MCF 10A (cell line): ENCODE measurements at places on chromosomes 7 and 10.

DNA sequence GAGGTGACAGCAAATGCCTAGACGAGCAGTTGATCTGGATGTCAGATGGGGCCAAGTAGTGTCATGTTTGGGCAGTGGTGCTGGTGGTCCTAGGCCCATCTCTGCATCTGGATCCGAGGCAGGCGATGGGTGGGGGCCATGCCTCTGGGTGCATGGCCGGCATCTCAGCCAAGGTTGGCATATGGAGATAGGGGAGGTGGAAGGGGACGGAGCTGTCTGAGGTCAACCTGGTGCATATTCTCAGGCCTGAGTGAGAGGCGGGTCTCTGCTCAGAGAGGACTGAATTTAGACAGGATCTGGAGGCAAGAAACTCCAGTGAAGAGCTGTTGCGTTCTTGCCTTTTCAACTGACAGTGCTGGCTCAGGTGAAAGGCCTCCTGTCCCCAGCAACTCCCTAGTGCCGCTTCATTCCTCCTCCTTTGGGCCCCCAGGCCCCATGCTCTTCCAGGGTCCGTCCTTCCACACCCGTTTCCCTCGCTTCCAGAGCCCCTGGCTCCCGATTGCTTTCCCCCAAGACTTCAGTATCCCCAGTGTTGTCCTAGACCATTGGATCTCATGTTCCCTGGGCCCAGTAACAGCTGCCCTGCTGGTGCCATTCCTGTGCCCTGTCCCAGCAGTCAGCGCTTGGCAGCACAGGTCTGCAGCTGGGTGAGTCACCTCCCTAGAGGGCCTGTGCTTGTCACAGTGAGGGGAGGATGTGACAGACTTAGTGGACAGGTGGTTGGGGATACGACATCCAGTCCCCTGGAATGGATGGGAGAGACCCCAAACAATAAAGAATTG, 32.6 kb downstream of the GBX1 start:
- no peak for DNase-seq

DNA sequence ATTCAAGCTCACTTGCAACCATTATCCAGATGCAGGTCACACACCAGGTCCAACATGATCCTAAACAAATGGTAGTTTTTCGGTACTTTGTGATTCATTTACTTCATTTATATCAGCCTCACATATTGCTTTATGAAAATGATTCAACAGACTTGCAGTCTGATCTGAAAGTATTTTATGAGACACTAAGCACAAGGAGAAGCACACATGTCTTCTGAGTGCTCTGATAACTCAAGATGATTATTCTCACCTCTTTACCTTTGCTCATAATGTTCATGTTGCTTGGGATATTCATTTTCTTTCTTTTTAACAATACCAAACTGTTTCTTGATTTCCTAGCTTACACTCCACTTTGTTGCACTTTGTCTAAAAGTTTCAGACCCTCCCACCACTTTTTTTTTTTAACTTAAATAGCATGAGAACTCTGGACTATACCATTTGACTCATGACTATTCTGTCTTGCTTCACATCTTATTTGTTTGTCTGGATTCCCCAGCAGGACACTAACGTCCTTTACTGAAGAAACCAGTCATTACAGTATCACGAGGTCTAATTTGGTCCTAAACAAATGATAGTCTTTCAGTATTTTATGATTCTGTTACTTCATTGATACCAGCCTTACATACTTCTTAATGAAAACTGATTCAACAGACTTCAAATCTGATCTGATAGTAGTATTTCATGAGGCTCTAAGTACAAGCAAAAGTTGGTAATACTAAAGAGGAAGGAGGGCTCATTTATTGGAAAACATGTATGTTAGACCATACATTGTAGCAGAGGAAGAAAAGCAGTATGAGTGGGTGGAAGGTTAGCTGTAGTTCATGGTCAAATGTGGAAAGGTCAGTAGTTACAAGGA, 171.8 kb upstream of the AHR start:
- no peak for DNase-seq

- DNase-seq: no peak
Measured at GRCh38 chr7:115932880-115933279, 97.7 kb downstream of the TFEC start.

DNA sequence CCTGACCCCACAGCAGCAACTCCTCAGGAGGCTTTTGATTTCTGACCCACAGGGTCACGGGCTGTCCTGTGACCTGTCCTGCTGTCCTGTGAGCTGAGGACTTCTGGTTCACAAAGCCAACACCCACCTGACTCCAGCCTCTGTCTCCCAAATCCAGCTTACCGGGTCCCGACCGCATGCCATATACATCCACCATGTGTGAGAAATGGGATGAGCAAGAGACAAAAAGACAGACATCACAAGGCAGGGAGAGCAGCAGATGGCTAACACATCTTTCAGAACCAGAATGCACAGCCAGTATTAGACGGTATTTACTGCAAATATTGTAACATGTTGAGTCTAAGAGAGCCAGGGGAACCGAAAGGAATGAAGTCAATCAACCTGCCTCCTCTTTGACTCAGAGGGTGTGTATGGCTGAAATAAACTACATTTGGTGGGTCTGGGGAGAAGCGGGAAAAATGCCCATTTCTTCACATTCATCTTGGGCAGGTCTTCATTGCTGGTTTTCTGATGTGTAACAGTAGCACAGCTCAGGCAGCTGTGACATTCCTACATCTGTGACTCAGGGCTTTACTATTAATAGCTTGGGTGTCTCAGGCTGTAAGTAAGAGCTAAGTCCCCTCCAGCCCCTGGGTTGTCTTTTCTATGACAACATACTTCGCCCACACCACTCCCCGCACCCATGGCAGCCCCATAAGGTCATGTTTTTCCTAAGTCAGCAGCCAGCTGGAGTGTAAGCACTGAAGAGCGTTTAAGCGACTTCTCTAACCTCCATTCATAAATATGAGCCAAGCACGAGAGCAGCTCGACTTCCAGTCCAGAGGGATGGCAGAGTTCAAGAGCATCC, 25.0 kb downstream of the ABLIM1 start:
- DNase-seq: peak; percentile 59

- DNase-seq: peak; percentile 61
Measured at GRCh38 chr10:98664329-98665042, 217.8 kb upstream of the HPS1 start.

DNA sequence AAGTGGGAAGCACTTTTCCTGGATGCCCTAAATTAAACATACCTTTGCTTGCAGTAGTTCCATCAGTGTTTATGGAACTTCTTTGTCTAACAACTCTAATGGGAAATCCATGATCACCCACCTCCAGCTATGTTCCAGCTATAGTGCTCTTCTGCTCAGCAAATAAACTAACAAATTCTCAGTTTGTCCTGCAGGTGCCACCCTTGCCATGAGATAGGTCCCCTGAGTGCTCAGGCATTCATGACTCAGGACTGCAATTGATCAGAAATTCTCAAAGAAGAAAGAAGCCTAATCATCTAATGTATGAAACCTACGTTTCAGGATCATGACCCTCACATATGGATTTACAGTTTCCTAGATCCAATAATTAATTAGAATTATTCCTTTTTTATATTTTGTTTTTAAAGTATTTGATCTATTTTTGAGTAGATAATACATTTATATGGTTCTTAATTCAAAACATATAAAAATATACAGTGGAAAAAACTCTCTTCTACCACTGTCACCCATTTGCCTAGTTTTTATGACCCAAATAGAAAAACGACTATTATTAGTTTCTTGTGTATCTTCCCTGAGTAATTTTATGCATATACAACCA, 48.7 kb upstream of the DYNC1I1 start:
- DNase-seq: peak; percentile 67

DNA sequence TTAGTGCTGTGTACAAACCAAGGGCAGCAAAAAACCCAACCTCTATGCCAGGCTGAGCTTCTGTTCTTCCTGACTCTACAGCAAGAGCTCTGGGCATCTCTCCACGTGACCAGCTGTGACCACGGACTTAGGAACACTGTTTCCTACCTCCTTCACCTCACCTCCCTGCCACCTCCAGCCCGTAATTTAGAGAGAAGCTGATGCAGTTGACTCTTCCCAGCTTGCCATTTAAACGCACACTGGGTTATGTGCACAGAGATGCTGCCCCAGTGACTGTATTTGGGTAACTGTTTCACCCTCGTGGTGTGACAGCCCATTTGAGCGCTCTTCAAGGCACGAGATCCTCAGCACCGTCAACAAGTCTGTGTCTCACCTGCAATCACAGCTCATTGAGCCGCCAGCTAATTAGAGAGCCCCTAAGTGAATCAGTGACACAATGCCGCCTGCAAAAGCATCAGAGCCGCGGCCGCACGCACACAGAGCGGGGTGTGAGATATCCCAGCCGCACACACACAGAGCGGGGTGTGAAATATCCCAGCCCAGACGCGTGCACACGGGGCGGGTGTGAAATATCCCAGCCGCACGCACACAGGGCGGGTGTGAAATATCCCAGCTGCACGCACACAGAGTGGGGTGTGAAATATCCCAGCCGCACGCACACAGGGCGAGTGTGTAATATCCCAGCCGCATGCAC, 319.7 kb downstream of the PTPRN2 start:
- DNase-seq: no peak

- no peak for DNase-seq
Measured at GRCh38 chr7:16542401-16542800, 15.8 kb downstream of the LRRC72 start.

DNA sequence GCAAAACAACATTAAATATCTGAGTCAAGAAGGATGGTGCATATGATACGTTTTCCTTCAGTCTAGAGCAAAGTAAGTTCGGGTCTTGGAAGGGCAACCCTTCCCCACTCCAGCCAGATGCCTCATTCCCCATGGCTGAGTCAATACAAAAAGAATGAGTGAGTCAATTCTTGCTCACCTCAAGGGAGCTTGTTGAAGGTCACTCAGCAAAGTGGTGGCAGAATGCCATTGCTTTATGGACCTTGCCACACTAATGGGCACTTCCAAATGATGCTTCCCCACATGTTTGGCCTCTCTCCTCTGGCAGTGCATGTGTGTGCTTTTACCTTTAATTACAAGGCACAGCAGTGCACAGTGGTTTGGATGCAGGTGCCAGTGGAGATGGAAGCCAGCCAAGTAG, 296.5 kb downstream of the SORCS3 start:
- DNase-seq: peak; percentile 95

DNA sequence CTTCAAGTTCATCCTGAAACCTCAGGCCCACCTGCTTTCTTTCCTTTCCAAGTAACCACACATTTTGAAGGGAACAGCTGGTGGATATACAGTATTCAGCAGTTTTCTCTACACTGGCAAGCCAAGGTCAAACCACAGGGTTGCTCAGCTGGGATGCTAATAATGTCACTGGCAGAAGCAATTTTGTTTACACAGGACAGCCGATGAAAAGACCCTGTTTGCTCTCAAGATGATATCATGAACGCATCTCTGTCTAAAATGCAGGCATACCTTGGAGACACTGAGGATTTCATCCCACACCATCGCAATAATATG, 186.2 kb downstream of the USP6NL start:
- no peak for DNase-seq

DNA sequence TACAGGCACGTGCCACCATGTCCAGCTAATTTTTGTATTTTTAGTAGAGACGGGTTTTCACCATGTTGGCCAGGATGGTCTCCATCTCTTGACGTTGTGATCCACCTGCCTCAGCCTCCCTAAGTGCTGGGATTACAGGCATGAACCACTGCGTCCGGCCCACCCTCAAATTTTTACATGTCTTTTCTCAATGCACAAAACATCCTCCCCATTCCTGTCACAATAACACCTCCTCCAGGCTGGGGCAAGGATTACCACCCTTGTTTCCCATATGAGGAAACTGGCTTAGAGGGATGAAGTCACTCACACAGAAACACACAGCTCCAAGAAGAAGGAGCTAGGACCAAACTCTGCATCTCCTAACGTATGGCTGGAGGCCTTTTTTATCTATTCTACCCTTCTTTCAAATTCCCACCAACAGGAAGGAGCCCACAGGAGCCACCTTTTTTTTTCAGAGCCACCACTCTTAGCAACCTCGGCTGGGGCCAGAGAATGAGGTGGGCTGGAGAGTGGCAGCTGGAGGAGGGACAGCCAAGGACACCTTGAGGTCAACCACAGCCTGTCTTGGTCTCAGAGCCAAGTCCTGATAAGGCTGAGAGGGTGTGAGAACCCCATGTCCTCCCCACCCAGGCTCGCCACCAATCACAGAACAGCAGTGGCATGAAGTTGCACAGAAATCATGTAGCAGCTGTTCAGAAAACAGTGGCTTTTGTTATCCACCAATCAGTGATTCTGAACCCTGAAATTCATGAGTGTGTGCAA, 113.1 kb upstream of the PDLIM1 start:
- DNase-seq: no peak

DNA sequence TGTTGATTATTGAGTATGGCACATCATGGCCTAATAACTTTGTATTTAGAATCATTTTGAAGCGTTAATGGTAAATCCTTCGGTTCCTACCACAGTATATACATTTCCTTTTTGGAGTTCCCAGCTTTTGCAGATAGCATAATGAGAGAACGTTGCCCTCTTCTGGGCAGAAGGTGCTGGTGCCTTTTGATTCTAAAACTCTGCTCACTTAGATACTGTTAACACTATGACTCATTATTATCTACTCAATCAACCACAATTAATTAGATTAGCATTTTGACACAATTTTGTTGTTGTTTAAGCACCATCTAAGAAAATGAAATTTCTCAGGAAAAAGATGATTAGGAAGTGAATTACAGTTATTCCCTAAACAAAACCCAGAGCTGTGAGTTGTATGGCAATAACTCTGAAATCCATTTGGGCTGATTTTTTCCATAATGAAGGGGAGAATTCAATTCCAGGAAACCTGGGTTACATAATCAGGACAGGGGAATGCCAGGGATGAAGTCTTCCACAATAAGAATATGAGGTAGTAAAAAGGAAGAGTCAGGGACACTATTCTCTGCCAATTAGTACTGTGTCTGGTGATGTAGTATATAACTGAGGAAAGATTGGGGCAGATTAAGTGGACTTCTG, 11.5 kb upstream of the DLD start:
- DNase-seq: peak; percentile 71

DNA sequence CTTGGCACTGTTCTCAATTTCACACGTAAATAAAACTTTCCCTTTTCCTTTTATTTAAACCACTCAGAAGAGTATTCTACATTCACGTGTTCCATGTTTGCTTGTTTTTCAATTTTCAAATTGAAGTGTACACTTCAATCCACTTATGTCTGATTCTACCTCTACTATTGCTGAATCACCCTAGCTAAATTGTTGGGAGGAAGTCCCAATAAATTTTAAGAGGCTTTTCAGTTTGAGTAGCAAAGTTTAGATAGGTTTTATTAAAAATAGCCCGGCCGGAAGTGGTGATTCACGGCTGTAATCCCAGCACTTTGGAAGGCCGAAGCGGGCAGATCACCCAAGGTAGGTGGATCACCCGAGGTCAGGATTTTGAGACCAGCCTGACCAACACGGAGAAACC, 1414.7 kb upstream of the CELF2 start:
- DNase-seq: no peak

- no peak for DNase-seq
Measured at GRCh38 chr10:119536508-119537025, 6.0 kb downstream of the RGS10 start.
